Ovary (tissue), 10 donors: ENCODE measurements at places on chromosomes 5 and 9. TPM values are rescaled to one million over a fixed set of nuclear protein-coding genes. Genes with fewer than 3 reads are reported as not detected.

GRCh38 chr9:135848341-135849047 lies 58.9 kb downstream of the CAMSAP1 start:
- no peak for DNase-seq

- DNase-seq, result no peak
These were observed 103.4 kb upstream of the LRRTM2 start for GRCh38 chr5:138978581-138978980.

GRCh38 chr5:159593518-159594073 lies 263.3 kb upstream of the IL12B start:
- DNase-seq, result no peak

MZB1 gene
- 0.92 TPM for total RNA-seq

TSSK1B gene
- 0.15 TPM for total RNA-seq

DNA sequence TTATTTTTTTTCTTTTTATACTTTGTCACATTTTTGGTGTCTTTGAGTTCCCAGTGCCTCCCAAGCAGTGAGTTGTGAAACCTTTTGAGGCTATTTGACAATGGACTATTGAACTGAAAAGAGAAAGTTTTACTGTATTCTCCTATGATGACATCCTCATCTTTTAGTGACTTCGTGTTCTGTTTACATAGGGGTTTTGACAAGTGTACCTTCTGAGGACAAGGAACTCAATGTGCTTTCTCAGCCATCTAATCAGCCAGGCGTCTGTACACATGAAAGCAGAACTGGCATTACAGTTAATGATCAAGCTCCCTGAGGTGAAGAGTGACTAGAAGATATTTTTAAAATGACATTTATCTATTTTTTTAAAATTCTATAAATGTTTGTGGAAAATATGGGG lies 175.5 kb downstream of the ANXA1 start:
- DNase-seq, result no peak

GRCh38 chr9:107144475-107144874 lies 138.6 kb upstream of the RAD23B start:
- DNase-seq, result no peak

GRCh38 chr9:129245276-129245675 lies 67.2 kb upstream of the IER5L start:
- DNase-seq, result no peak

GRCh38 chr9:6413365-6414246 lies 607 bp downstream of the UHRF2 start:
- DNase-seq, result no peak

TMEM252 gene
- not detected for total RNA-seq

KIF27 gene
- total RNA-seq, result 11.8 TPM
